ENCODE measurements at places on chromosomes 2 and 18.

DNA sequence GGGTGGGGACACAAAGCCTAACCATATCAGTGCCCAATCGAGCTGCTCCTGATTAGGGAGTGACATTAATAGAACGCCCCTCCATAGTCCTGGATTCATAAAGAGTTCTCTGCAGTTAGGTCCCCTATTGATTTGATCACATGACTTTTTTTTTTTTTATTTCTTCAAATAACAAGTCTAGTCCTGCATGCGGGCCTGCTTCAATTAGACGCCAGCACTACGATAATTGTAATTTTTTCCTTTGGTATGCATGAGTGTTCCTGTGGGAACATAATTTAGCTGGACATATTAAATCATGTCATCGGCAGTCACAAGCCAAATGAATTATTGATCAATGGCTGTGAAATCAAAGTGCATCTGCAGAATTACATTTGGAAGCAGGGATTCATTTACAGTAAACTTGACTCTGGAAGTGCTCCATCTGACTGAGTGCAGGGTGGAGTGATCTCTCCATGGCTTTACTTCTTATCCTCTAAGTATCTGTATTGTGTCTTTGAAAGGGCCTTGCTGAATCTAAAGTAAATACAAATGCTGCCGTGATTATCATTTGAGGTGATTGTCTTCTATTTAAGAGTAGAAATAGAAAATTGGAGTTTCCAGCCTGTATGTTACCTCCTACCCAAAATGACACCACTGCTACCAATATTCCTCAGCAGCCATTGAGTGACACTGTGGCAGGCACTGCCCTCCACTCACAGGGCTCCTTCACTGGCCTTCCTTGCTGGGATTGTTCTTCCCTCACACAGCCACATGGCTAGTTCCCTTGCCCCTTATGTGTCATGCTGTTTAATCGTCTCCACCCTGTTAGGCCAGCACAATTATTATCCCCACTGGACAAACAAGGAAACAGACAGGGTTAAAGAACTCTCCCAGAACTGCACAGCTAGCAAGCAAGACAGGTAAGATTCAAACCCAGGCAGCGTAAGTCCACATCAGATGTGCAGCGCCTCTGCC is 337.4 kb upstream of the ID2 start:
- DNase-seq = no peak

GRCh38 chr2:159650574-159650973 is 34.2 kb upstream of the BAZ2B start:
- DNase-seq = no peak

DNA sequence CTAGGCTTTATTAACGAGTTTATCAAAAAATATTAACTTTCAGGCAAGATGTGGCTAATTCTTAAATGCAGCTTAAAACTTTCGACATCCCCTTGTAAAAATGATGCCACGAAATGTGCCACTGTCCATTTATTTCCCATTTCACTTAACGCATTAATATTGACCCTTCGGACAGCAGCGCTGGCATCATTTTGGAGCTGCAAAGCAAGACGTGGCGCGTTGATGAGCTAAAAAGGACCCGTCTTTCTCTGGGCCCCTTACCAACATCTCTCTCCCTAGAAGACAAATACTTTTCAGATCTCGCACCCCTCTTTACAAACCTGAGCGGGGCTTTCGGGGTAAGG is 367.9 kb downstream of the MTX2 start:
- DNase-seq = no peak

GRCh38 chr2:70656421-70657010 is 102.9 kb upstream of the TGFA start:
- DNase-seq = no peak

GRCh38 chr2:45233301-45233700 is 224.0 kb upstream of the SIX2 start:
- no peak for DNase-seq

GRCh38 chr2:142757111-142757510 is 120.4 kb upstream of the KYNU start:
- DNase-seq = no peak
